ENCODE measurements at places on chromosomes 7 and 10.

DNA sequence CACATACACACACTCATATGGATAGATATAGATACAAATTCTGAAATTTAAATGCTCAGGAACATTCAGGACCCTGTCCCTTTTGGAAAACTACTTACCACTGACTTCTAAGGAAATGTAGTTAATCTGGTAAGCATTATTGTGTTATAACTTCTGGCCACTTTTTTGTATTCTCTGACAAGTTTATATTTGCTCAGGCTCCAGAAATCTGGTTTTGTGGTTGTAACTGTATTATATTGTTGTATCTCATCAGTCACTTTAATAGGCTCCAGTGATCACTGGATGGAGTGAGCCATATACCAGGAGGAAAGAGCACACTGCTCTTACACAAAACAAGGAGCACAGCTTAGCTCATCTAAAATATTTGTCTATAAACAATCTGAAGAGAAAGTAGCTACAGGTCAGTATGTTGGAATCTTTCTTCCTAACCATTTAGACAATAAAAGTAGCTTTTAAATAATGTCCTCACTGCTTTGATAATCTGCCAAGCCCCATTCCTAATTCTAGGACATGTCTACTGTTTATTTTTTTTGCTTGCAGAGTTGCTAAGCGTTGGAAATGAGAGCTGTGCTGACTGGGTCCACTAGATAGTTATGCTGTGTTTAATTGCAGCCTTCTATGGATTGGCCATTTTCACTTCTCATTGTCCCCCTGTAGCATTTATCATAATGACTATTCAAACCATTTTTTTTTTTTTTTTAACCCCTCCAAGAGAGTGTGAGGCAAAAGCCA lies 43.8 kb downstream of the SMNDC1 start:
- DNase-seq = no peak

DNA sequence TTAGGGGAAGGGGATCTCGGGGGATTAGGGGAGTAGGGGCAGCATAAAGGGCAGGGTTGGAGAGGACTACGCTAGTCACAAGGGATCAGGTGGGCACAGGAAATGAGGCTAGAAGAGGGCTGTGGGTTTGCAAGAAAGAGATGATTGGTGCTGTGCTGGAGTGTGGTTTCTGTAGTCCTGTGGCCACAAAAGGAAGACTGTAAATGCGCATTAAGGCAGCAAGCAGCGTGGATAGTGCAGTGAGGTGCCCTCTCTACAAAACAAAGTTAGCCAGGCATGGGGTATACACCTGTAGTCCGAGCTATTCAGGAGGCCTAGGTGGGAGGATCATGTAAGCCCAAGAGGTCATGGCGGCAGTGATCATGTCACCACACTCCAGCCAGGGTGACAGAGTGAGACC lies 212.1 kb downstream of the MLLT10 start:
- no peak for DNase-seq

DNA sequence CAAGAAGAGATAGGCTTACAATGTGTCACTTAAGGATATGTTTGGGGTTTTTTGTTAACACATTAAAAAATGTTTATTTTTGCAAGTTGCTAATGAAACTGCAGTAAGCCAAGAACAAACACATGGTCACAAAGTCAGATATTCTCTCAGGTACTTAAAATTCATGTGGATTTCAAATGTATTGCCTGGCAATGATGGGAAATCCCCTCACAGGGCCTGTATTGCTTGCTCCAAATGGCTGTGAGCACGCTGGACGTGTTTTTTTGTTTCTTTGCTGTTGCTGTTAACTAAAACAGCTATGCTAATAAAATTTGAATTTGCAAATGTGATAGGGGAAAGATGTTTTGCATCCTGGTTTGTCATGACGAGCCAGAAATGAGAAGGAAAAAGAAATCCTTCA lies 3.8 kb upstream of the CELF2 start:
- no peak for DNase-seq

DNA sequence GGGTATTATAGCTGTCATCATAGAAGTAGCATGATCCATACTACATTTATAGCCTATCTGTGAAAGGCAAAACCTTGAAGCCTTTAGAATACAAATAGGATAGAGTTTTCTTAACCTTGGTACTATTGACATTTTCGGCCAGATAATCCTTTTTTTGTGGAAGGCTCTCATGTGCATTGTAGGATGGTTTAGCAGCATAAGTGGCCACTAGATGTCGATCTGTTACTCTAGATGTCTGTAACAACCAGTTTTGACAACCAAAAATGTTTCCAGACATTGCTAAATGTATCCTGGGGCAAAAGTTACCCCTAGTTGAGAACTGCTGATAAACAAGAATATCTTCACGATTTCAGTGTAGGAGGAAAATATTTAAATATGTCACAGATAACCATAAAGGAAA lies 319.4 kb upstream of the GALNT17 start:
- no peak for DNase-seq

DNA sequence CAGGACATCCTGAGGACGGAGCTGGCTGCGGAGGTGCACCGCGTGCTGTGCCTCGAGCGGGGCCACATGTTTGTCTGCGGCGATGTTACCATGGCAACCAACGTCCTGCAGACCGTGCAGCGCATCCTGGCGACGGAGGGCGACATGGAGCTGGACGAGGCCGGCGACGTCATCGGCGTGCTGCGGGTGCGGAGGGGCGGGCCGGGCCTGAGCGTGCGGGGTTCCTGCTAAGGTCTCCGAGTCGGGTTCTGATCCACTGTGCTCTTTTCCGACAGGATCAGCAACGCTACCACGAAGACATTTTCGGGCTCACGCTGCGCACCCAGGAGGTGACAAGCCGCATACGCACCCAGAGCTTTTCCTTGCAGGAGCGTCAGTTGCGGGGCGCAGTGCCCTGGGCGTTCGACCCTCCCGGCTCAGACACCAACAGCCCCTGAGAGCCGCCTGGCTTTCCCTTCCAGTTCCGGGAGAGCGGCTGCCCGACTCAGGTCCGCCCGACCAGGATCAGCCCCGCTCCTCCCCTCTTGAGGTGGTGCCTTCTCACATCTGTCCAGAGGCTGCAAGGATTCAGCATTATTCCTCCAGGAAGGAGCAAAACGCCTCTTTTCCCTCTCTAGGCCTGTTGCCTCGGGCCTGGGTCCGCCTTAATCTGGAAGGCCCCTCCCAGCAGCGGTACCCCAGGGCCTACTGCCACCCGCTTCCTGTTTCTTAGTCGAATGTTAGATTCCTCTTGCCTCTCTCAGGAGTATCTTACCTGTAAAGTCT lies 10.4 kb downstream of the ATG9B start:
- DNase-seq = no peak

- DNase-seq = no peak
Measured at GRCh38 chr10:122658356-122659049, 41.1 kb downstream of the C10orf120 start.

DNA sequence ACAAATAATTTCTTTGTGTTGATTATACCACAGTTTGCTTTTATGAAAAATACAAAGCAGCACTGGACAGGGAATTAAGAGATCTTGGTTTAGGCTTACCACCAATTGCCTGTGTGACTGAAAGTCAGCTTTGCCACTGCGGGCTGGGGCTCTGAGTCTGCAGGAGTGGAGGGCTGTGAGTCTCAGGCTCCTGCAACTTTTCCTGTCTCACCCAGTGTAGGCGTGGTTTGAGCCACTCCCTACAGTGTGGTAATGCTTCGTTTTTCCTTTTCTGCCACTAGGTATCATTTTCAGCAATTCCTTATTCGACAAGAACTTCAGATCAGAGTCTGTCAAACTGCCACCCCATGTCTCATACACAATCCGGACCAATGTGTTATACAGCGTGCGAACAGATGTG lies 180.6 kb downstream of the ABCA13 start:
- no peak for DNase-seq

GRCh38 chr10:87578842-87579401 lies 74.2 kb downstream of the MINPP1 start:
- peak; percentile 17 for DNase-seq

- DNase-seq = no peak
Measured at GRCh38 chr10:118785551-118785950, 30.8 kb upstream of the CACUL1 start.

- peak; percentile 65 for DNase-seq
Measured at GRCh38 chr7:101814991-101815825, 2.2 kb upstream of the CUX1 start.

DNA sequence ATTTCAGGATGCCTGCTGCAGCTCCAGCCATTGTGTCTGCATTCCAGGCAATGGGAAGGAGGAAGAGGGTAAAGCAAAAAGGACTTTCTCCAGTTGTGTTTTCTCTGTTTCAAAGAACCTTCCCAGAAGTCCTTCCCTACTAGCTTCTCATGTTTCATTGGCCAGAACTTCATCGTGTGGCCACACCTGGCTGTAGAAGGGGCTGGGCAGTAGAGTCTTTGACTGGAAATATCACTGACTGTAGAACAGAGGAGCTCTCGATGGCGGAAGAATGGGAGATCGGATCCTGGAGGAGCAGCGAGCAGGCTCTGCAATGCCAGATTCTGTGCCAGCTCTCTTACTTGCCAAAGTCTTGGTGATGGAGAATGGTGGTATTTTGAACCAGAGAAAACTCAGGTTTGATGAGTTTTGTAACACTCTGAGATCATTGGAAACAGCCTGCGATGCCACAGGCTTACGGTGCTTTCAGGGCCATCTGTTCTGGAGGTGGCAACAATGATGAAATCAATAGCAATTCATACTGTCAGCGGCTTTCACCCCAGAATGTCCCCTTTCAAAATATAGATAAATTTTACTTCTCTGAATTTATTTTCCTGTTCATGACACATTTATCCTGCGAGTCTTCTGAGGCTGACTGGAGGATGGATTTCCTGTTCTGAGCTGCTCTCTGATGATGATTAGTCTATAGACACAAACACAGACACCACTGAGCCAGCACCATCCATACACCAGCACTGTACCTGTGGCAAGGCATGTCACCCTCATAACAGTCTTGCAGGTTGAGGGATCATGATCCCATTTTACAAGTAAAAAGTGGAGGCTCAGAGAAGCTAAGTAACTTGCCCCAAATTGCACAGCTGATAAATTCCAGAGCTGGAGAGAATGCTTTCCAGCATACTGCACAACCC lies 204.2 kb downstream of the EMX2 start:
- DNase-seq = no peak

DNA sequence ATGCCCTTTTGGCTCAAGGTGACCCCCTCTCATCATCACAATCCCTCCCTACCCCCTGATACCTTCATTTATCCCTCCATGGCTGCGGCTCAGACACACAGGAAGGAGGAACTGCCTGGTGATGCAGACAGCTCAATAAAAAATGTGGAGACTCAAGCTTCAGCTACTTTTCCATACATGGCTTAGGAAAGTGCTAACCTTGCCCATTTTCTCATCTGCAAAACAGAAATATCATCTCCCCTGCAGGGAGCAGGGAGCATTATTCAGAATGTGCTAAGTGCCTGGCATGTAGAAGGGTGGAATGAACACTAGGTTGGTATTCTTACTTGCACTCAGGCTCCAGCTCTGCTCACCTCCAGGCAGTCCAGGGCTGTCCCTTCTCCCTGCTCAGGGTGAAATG lies 23.8 kb downstream of the CXCL12 start:
- DNase-seq = no peak

DNA sequence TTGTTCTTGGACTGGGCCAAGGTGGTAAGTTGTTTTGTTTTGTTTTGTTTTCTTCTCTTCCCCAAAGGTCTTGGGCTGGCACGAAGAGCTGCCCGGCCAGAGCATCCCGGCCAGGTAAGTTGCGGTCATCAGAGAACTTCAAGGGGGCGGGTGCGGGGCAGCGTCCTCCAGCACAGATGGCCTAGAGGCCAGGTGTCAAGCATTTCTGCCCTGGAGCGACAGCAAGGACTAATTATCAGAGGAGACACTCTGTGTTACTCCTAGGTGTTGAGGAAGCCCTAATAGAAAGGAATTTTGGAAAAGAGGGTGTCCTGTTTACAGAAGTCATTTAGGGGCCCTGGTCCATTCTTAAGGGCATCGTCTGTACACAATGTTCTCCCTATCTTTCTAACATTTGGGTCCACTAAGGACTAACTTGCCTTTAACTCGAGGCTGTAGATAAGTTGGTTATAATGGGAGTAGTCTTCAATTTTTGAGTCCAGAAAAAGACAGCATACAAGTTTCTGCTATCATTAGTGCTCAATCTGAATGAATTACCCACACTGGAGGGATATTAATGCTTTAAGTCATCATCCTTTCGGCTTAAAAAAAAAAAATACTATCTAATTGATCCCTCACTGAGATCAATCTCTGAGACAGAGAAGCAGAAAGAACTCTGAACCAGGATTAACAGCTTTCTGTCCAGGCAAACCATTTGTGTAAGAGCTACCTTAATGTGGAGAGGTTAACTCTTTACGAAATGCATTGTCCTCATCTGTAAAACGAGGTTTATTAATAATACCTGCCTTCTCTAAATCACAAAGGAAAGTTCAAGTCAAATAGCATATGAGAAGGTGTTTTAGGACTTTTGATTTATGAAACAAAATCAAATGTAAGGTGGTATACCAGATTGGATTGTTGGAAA lies 1.5 kb downstream of the ITGB8 start:
- DNase-seq = peak; percentile 39

GRCh38 chr7:25998499-25998898 lies 153.5 kb upstream of the NFE2L3 start:
- no peak for DNase-seq

GRCh38 chr7:157813741-157814661 lies 477.2 kb downstream of the DNAJB6 start:
- DNase-seq = no peak

- DNase-seq = no peak
Measured at GRCh38 chr10:60661637-60662036, 116.6 kb upstream of the CDK1 start.

DNA sequence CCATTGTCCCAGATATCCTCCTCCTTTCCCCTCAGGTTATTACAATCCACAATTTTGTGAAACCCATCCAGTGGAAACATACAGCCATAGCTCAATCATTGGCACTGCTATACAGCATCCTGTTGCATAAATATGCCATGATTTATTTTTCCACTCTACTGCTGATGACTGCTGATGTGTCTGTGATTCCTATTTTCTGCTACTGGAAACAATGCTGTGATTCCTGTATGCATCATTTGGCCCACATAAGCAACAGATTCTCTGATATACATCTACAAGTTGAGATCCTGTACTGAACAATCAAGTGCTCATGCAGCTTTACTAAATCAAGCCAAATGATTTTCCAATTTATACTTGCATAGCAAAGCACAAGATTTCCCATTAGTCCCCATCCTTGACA lies 39.6 kb downstream of the CUL2 start:
- DNase-seq = no peak

GRCh38 chr7:66283003-66283920 lies 78.1 kb downstream of the TPST1 start:
- peak; percentile 37 for DNase-seq

- DNase-seq = peak; percentile 19
Measured at GRCh38 chr7:40470091-40470592, 335.3 kb downstream of the SUGCT start.

GRCh38 chr10:96272316-96273280 lies 1.2 kb upstream of the BLNK start:
- no peak for DNase-seq
